ENCODE measurements at places on chromosomes 2 and 18.

GRCh38 chr2:221286406-221286805 is 285.7 kb downstream of the EPHA4 start:
- DNase-seq, result no peak

DNA sequence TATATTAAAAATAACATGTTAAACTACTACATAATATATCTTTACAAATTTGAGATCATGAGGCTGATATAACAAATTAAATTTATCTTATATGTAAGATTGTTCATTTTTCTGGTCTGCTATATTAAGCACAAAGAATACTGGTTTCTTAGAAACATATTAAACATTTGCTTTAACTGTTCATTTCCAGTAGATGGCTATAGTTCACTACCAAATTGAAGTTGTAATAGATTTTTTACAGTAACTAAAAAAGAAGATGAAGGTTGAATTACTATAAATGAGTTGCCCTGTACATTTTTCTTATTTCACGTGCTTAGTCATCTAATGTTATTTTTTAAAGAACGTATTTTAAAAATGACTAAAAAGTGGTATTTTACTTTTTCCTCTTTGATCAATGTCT is 57.0 kb downstream of the ZNF407 start:
- no peak for DNase-seq

GRCh38 chr2:232525791-232526371 is at the start of gene CHRND:
Gene CHRND (plus strand): TSS chr2:232526160. CDS start chr2:232526216, 56 bp downstream.
- DNase-seq, result no peak

GRCh38 chr2:204026294-204026693 is 89.7 kb downstream of the ICOS start:
- DNase-seq, result no peak

DNA sequence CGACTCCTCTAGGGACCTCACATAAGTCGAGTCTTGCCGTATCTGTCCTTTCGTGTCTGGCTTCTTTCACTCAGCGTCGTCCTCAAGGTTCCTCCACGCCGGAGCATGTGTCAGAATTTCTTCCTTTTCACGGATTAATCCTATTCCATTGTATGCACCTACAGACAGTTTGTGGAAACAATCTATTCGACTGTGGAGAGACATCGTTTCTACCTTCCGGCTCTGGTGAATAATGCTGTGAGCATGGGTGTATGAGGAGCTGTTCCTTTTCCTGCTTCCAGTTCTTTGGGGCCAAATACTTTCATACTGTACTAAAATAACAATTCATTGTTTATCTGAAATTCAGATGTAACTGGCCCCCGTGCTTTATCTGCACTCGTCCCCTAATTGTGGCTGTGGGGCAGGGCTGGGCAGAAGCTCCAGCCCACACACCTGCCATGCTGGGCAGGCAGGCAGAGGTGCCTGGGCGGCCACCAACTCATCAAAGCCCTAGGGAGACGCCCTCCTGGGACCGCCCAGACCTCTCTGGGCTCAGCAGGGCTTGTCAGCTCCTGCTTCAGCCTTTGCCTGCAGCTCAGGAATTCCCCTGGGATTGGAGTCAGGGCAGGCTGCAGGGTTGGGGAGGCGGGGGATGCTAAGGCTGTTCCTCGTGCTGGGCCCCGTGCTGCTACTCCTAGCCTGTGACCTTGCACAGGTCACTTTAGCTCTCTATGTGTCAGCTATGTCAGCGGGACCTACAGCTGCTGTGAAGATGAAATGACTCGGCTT is 14.5 kb downstream of the GPC1 start:
- DNase-seq, result no peak

- DNase-seq, result no peak
Measured at GRCh38 chr2:239144713-239144999, 256.2 kb downstream of the HDAC4 start.

GRCh38 chr2:74029714-74030397 is 45.1 kb downstream of the TET3 start:
- DNase-seq, result no peak

DNA sequence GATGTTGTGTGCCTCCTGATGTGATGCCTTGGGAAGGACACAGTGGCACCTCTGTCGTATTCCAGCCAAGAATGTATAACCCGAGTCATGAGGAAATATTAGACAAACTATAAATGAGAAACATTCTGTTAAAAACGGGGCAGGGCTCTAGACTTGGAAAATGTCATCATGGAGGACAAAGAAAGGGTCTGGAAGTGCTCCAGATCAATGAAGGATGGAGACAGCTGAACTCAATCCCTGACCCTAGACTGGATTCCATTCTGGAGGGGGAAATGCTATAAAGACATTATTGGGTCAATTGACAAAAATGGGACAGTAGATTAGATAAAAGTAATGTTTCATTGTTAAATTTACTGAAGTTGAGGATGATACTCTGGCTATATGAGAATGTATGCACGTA is 92.1 kb downstream of the SLC4A3 start:
- no peak for DNase-seq

DNA sequence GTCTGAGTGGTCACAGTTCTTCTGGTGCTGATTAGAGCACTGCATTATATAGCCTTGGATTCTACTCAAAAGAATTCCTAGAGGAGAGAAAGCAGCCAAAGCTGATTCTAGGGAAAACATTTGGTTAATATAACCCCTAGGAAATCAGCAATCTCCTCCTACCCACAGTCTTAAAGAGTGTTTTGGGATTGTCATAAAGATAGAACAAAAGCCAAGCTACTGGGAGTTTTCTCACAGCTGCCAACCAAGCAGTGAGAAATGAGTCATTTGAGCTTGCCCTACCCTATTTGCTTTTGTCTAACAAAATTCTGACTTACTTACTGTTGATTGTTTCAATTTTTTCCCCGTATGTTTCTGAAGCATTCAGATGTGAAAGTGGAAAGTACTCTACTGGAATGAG is 469.3 kb downstream of the PLCL1 start:
- DNase-seq, result no peak

GRCh38 chr2:63424329-63425078 is 163.8 kb downstream of the WDPCP start:
- peak; percentile 45 for DNase-seq

GRCh38 chr2:177195194-177195593 is 17.4 kb upstream of the HNRNPA3 start:
- no peak for DNase-seq

- no peak for DNase-seq
Measured at GRCh38 chr18:79123948-79124347, 54.8 kb downstream of the ATP9B start.

- no peak for DNase-seq
Measured at GRCh38 chr2:667332-667999, 9.7 kb downstream of the TMEM18 start.

DNA sequence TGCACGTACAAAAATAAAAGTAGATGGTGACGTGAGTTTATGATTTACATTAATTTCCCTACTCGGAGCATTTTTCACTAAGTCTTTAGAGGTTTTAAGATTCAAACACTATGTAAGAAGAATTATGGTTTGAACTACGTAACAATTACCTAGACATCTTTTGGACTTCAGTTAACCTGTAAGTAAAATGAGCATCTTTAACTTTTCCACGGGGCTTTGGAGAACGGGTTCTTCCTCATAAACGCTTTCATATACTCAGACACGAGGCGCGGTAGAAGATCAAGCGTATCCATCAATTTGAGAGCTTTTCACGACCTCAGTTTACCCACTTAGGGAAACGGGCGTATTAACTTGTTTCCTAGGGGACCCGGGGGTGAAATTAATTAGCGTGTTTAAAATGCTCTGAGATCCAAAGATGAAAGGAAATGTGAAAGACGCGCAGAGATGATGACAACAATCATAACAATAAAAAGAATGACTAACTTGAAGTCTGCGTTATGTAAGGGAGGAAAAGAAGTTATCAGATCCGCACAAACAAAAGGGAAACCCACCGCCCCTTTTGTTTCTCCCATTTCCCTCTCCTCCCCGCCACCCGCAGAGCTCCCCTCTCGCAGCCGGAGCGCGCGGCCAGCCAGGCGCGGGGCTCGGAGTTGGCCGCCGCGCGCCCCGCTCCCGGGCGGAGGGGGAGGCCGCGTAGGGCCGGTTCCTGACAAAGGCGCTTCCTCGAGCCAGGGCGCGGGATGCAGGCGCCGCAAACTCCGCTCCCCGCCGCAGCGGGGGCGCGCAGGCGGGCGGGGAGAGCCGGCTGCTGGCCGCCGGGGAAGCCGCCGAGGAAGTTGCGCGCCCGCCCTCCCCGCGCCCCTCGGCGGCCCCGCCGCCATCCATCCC is 807 bp downstream of the PELI1 start:
- peak; percentile 52 for DNase-seq
